ENCODE measurements at places on chromosomes 7 and 10.

DNA sequence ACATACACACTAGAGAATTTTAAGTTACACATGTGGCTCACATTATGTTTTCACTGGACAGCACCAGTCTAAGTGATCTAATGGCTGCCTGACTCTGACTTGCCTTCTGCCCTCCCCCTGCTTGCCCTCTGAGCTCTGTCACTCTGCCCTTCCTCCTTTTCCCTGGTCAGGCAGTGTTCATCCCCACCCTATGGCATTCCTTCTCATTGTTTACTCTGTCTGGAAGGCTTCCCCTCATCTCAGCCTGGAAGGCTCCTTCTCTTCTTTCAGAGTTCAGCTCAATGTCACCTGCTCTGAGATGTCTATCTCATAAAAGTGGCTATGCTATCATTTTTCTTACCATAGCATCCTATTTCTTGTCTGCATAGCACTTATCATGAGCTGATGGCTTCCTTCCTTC, 305.7 kb downstream of the BMPER start:
- no peaks in the 10 kb centered on the region for H3K36me3 ChIP-seq
- H3K27me3 ChIP-seq, result no peaks in the 10 kb centered on the region
- H3K27ac ChIP-seq, result no peak overlapping the region
- no peak overlapping the region for H3K4me3 ChIP-seq
- no peaks in the 10 kb centered on the region for H3K4me1 ChIP-seq

DNA sequence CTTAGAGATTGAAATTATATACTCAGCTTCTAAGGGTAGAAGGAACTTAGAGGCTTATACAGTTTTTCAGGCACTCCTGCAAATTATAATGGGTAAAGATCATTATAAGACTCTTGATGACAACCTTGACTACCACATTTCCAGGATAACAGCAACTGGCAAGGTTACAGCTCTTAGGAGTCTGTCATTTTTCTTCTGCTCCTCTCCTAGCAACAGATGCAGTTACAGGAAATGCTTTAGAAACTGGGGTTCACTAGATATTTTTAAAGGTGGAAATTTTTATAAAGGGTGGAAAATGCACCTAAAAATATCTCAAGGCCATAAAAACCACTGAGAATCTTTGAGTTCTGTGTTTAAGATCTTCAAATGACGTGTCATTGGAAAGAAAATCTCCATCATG, 185.8 kb downstream of the RELN start:
- H3K4me3 ChIP-seq, result no peak overlapping the region
- no peak overlapping the region for H3K27ac ChIP-seq
- no peaks in the 10 kb centered on the region for H3K27me3 ChIP-seq
- H3K4me1 ChIP-seq, result no peaks in the 10 kb centered on the region

DNA sequence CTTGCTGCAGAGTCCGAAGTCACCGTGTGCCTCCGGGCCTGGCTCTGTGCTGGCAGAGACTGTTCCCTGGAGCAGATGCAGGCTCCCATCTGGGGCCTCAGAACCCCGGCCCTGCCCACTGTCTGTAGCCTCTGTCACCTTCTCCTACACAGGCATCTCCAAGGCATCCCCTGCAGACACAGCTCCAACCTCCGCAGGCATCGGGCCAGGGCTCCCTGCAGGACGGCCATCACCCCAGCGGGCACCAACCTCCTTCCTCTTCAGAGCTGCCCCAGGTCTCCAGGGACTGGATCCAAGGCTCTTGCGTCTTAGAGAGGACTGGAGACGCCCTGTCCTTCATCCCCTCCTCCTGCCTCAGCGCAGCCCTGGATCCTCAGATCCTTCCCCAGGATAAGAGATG, 69.9 kb upstream of the MYL10 start:
- no peak for DNase-seq
- no peak overlapping the region for H3K4me3 ChIP-seq
- no peaks in the 10 kb centered on the region for H3K36me3 ChIP-seq
- no peak overlapping the region for H3K27ac ChIP-seq
- H3K4me1 ChIP-seq, result no peaks in the 10 kb centered on the region

DNA sequence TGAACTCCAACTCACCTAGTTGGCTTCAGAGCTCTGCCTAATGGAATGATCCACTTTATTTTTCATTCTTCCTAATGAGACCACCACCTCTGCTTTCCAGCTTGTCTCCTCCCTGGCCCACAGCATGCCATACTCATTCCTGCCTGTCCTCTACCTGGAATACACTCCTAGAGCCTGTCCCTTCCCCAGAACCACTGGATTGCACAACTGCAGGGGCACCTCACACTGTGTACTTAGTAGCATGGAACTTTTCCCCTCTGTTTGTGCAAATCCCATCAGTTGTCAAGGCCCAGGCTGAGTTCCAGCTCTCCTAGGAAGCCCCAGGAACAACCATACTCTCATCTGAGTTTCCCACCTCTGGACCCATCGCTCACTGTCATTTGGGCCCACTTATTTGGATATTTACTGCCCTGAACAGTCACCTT, 15.6 kb downstream of the ALDH18A1 start:
- 0 out of 2 replicates have a peak, but pooled peaks cover 12% of the 10 kb centered on the region for H3K36me3 ChIP-seq
- no peak overlapping the region for H3K27ac ChIP-seq
- DNase-seq, result no peak
- H3K4me1 ChIP-seq, result no peaks in the 10 kb centered on the region
- no peaks in the 10 kb centered on the region for H3K27me3 ChIP-seq

- no peaks in the 10 kb centered on the region for H3K27me3 ChIP-seq
- DNase-seq, result no peak
- no peaks in the 10 kb centered on the region for H3K4me1 ChIP-seq
- H3K4me3 ChIP-seq, result no peak overlapping the region
- no peaks in the 10 kb centered on the region for H3K36me3 ChIP-seq
Observed at GRCh38 chr7:40758590-40758989, 623.8 kb downstream of the SUGCT start.

DNA sequence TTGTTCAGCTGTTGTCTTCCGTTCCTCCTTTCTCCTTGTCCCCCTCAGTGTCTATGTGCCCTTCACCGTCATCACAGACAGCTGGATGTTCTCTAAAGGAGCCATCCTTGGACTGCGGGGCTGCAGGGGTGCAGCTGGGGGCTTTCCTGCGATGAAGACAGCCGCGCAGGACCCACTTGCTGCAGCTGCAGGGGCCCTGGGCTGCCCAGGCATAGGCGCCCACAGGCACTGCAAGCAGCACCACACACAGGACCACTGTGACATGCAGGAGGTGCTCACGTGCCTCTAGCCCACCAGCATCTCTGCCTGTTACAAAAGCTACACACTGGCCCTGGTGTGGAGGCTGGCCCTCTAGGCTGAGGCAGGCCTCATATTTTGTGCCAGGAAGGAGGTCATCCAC, 3.4 kb downstream of the LRIT2 start:
- H3K36me3 ChIP-seq, result no peaks in the 10 kb centered on the region
- H3K4me1 ChIP-seq, result no peaks in the 10 kb centered on the region
- H3K27ac ChIP-seq, result no peak overlapping the region
- no peaks in the 10 kb centered on the region for H3K27me3 ChIP-seq
- no peak for DNase-seq
- H3K4me3 ChIP-seq, result no peak overlapping the region

DNA sequence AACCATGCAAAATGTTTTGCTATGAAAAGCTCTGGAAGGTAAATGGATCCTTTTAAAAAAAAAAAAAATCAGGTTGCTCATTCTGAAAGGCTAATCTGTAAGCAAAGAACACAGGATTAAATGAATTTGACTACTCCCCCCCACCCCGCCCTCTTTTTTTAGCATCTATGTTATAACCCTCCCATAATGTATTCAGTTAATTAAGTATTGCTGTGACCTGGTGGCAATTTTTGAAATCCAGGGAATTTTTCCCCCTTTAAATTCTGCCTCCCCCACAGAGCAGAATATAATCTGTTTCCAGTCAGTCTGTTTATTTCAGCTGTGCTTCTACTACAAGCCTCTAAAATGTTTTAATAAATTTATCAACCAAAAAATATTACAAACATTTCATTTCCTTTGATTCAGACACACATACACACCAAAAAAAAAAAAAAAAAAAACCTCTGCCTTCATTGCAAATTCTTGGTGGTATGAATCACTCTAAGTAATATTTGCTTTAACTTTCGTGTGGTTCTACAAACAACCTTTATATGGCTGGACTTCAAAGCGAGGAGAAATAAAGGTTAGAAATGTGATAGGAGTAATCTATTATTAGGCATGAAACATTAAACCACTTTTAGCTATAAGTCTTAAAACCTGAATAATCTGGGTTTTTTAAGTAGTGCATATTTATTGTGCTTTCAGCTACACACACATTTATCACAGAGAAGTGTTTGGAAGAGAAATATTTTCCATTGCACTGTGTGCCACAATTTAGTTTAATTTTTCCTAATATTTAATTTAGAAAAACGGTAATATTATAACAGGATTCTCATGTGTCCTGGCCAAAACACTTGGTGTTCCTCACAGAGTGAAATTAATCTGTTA, 64.4 kb upstream of the ARID5B start:
- no peaks in the 10 kb centered on the region for H3K36me3 ChIP-seq
- H3K27me3 ChIP-seq, result no peaks in the 10 kb centered on the region
- no peak overlapping the region for H3K4me3 ChIP-seq
- H3K4me1 ChIP-seq, result peaks cover 5% of the 10 kb centered on the region
- DNase-seq, result no peak

DNA sequence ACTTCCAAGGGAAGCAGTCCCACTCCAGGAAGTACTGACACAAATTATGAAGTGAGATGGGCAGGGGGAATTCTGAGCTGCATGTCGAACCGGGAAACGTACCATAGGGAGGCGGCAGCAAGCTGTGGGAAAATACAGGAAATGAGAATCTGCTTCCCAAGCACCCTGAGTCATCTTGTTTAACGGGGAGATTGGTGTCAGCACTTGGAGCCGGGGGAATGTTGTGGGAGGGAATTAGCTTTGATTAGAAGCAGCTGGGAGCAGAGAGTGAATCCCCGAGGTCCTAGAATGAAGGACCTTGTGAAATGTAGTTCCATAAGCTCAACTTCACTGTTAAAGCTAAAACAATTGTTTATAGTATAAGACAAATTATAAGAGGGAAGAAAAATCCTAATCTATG, 141.4 kb upstream of the PRKCQ start:
- no peak for DNase-seq
- no peaks in the 10 kb centered on the region for H3K36me3 ChIP-seq
- H3K4me1 ChIP-seq, result no peaks in the 10 kb centered on the region
- no peaks in the 10 kb centered on the region for H3K27me3 ChIP-seq

DNA sequence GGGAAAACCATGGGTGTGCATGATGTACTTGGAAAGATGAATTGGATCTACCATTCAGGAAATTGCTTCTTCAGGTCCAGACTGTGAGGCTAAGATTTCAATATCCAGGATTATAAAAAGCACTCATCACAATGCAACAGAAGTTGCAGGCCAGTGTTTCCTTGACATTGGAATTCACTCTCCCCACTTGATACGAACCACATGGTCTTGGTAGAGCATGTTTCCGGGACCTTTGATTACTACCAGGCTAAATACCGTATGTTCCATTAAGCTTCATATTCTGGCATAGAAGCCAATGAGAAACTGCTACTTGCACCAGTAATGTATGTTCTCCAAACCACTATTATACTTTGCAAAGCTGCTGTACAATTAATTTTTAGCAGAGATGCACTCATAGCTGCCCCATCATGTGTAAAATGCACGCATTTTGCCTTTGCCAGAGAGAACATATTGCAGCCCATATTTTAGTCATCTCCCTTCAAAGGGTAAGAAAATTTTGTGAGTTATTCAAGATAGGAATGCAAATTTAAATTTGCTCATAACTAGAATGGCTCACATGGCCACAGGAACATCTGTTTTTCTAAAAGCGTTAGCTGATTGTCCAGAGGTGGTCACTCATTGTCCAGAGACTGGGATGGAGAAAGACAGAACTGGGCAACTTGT, 8.1 kb downstream of the FRMD4A start:
- no peaks in the 10 kb centered on the region for H3K4me1 ChIP-seq
- no peak overlapping the region for H3K4me3 ChIP-seq
- no peak for DNase-seq
- no peak overlapping the region for H3K27ac ChIP-seq

- H3K4me3 ChIP-seq, result peak overlapping the region; percentile 43
- no peaks in the 10 kb centered on the region for H3K4me1 ChIP-seq
- DNase-seq, result peak; percentile 83
- no peak overlapping the region for H3K27ac ChIP-seq
- no peaks in the 10 kb centered on the region for H3K27me3 ChIP-seq
Observed at GRCh38 chr7:95511716-95512260, 26.0 kb downstream of the ASB4 start.

DNA sequence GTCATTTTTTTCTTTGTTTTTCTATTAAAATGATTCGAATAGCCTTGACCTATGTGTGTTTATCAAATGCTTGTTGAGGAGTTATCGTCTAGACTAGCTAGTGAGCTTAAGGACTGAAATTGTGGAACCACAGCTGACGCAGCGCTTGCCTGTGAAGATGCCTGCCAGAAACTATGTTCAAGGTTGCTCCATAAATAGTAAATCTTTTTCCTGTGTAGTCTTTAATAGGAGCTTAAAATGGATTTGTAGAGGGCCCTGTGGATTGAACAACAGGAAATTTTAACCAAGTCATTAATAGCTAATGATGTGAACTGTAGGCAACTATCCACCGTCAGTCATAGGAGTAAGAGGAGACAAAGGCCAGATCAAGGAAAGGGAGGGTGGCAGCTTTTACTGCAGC, 145.1 kb downstream of the GNAI1 start:
- DNase-seq, result no peak
- no peaks in the 10 kb centered on the region for H3K36me3 ChIP-seq
- H3K4me1 ChIP-seq, result no peaks in the 10 kb centered on the region
- no peaks in the 10 kb centered on the region for H3K27me3 ChIP-seq

- no peaks in the 10 kb centered on the region for H3K27me3 ChIP-seq
- H3K27ac ChIP-seq, result no peak overlapping the region
- no peak for DNase-seq
- no peaks in the 10 kb centered on the region for H3K4me1 ChIP-seq
- H3K36me3 ChIP-seq, result no peaks in the 10 kb centered on the region
- no peak overlapping the region for H3K4me3 ChIP-seq
Observed at GRCh38 chr7:21243265-21243664, 184.6 kb upstream of the SP4 start.

- DNase-seq, result peak; percentile 58
- H3K4me3 ChIP-seq, result peak overlapping the region; percentile 68
- H3K36me3 ChIP-seq, result no peaks in the 10 kb centered on the region
- 0 out of 2 replicates have a peak, but pooled peaks cover 2% of the 10 kb centered on the region for H3K4me1 ChIP-seq
Observed at GRCh38 chr7:149741629-149742028, 31.8 kb downstream of the ZNF467 start.

DNA sequence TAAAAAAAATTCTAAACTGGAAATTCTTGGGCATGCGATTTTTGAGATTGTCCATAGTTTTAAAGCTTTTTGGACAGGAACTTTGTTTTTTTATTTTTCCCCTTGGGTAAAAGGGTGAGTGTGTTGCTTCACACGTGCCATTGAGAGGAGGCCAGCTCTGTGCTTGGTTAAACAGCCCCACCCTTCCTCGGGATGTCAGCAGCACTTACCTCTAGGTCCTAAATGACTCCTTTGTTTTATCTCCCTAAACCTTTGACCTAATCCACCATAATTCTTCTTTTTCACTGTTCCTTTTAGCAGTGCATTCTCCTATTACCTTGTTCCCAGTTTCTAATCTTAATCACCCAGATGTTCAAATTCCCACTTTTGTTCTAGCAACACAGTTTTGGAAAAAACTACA, 83.5 kb downstream of the SEMA3D start:
- no peaks in the 10 kb centered on the region for H3K4me1 ChIP-seq
- no peak for DNase-seq
- no peak overlapping the region for H3K4me3 ChIP-seq
- H3K27me3 ChIP-seq, result no peaks in the 10 kb centered on the region
